ENCODE measurements at places on chromosomes 2 and 18. TPM values are rescaled to one million over a fixed set of nuclear protein-coding genes. Genes with fewer than 3 reads are reported as not detected.

TRIM43B gene
- total RNA-seq: not detected

DNA sequence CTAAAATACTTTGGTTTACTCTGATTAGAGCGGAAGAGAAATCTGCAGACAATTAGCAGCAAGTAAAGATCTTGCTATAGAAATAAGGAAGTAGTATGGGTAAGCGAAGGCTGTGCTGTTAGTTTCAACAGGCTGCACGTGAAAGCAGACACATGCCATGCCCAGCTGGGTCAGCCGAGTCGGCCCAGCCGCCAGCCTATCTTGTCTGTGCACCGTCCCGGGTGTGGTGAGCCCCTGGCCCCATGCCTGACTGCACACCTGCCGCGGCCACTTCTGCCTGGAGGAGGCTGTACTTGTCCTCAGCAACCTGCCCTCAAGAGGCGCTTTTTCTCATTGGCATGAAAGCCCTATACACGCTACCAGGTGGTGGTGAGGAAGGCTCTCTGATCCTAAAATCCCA is 185.5 kb downstream of the SEPTIN10 start:
- DNase-seq: no peak

- peak; percentile 11 for DNase-seq
Measured at GRCh38 chr2:71620851-71621251, 167.5 kb downstream of the DYSF start.

DNA sequence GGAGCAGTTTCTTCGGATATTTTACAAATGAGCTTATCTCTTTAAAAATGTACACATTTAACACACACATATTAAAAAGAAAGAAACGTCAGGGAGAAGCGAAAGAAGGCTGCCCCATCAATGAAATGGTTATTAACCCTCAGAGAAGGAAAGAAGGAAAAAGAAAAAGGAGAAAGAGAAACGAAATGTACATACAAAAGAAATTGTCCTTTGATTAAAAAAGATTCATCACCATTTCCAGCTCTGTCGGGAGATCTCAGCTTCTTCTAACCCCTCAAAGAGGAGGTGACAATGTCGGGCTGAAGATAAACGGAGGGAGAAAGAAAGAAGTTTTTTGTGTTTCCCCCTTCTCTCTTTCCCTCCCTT is 1.5 kb downstream of the IKZF2 start:
- no peak for DNase-seq

DNA sequence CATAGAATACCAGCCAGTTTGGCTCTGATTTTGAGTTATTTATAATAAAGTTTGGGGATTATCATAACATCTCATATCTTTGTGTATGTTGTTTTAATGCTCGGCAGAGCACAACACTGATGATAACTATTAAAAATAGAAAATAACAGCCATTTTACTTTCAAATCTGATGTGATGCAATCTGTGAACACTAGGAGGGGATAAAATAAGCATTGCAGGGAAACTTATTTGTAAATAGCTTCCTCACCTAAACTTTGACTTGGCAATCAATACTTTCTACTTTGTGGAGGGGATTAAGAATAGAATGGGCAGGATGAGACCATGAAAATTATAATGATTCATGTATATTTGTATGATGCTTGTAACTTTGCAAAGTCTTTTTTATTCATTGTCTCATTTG is 54.4 kb downstream of the USP14 start:
- no peak for DNase-seq

- DNase-seq: no peak
Measured at GRCh38 chr18:28079883-28080282, 97.0 kb downstream of the CDH2 start.

DNA sequence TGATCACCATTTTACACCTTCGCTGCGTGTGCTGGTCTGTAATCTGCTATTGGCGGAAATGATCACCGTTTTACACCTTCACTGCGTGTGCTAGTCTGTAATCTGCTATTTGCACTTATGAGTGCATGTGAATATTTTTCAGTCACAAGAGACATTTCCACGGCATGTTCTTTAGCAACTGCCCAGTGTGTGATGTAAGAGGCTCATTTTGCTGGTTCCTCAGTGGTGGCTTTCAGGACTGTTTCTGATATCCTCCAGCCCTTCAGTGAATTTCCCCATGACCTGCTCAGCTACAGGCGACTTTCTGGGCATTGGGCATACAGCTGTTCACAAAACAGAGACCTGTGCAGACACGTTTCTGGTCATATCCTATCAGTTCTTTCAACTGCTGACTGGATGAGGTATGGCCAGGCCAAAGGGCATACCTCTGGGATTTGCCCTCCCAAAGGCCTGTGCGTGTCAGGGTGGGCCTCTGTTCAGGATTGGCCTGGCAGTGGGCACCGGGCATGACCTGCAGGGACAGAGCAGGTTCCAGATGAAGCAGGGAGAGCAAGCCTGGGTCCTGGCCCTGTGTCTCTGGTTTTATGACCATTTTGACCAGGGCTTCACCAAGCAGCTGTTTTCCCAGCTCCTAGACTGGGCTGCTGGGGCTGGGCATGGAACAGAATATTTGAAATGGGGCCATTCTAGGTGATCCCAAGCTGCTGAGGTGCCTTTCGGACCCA is 521 bp upstream of the PROM2 start:
- DNase-seq: no peak

UNC80 gene
- 0.45 TPM for total RNA-seq

GRCh38 chr2:39178756-39179155 is 57.9 kb upstream of the SOS1 start:
- no peak for DNase-seq

DNA sequence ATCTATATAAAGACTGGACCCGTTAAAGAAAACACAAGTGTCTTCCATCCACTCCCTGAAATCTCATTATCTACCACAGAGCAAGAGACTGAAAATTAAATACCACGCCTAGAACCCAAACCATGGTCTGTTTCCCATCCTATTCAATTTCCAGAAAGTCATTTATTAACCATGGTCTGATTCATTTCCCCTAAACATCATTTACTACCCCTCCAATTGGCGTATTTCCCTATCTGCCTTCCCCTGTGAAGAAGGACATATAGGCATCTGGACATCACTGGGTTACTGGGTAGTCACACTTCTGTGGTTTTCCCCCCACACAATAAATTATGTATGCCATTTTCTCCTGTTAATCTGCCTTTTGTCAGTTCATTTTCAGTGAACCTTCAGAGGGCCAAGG is 30.8 kb downstream of the CCDC93 start:
- DNase-seq: no peak

- no peak for DNase-seq
Measured at GRCh38 chr2:197081294-197081693, 154.8 kb upstream of the PGAP1 start.

SULT1C4 gene
- total RNA-seq: 20.7 TPM

- DNase-seq: peak; percentile 44
Measured at GRCh38 chr2:165682546-165682945, 111.5 kb downstream of the GALNT3 start.

DNA sequence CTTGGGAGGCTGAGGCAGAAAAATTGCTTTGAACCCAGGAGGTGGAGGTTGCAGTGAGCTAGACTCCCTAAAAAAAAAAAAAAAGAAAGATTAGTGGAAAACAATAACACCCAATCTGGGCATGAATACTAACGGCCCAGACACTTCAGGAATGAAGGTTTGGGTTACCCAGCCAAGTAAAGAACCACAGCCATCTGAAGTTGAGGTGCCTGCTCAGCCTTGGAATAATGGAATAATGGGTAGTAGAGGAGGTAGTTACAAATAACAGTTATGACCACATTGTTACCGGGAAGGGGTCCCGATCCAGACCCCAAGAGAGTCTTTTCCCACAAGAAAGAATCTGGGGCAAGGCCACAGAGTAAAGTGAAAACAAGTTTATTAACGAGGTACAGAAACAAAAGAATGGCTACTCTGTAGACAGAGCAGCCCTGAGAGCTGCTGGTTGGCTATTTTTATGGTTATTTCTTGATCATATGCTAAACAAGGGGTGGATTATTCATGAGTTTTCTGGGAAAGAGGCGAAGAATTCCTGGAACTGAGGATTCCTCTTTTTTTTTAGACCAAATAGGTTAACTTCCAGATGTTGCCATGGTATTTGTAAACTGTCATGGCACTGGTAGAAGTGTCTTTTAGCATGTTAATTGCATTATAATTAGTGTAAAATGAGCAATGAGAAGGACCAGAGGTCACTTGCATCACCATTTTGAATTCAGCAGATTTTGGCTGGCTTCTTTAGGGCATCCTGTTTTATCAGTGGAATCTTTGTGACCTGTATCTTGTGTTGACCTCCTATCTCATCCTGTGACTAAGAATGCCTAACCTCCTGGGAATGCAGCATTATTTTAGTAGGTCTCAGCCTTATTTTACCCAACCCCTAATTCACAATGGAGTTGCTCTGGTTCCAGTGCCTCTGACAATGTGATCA is 96.2 kb upstream of the HAAO start:
- DNase-seq: no peak

- no peak for DNase-seq
Measured at GRCh38 chr2:236879416-236879963, 206.2 kb upstream of the COPS8 start.

DNA sequence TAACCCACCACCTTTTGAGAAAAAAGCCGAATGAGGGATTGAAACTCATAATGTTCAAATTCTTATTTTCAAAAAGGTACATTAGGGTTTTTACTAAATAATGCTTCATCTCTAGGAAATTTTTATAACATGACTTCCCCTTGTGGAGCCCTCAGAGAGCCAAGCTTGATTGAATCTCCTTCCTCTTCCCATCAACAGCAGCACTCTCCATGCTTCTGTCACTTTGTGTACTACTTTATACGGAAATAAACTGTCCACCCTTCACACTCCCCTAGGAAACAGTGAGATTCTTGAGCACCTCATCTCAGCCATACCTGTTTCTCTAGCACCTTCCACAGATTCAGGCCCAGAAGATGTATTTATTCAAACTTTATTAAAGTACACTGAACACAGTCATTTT is 51.8 kb downstream of the TFPI start:
- no peak for DNase-seq

- DNase-seq: no peak
Measured at GRCh38 chr2:133599211-133599803, 31.0 kb upstream of the NCKAP5 start.

WNT10A gene
- not detected for total RNA-seq

COL6A3 gene
- total RNA-seq: 145 TPM

SPP2 gene
- total RNA-seq: not detected

DNA sequence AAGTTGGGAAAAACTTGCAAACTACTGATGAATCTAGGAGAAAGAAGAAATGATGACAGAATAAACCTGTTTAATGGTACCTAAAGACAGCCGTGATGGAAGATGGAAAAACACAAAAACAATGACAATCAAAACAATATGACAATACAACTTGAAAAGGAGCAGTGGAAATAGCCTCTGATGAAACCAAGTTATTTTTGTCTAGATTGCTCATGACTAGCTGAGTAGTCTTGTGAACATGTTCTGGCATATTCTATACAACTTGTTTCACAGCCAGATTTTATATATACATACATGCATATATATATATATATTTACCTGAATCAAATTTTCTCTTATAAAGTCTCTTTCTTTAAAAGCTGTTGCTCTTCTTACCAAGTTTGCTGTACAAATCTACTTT is 439.1 kb downstream of the TGIF1 start:
- no peak for DNase-seq
